T-helper 2 cell (primary cell): ENCODE measurements at places on chromosomes 3 and 15.
A peak's percentile ranks its signal among the peaks of the same experiment; 100 is the strongest.

GRCh38 chr3:112041321-112041720 is 6.8 kb downstream of the TMPRSS7 start:
- no peak for DNase-seq

DNA sequence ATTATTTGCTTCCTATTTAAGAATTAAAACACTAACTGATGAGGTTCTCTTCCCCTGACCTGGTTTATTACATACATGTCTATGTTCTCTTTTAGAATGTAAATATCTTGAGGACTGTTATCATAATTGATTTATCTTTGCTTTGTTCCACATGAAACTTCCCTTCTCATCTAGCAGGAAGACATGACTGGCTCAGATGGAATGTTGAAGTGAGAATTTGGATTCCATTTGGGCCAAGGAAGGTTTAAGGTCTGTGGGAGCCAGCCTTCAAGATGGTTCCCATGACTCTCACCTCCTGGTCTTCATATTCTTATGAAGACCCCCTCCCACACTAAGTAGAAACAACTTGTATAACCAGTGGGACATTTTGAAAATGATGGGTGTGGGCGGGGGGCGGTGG is 222.2 kb upstream of the GADL1 start:
- DNase-seq = no peak

GRCh38 chr3:33833408-33834095 is 35.1 kb downstream of the PDCD6IP start:
- no peak for DNase-seq

GRCh38 chr15:31444844-31445243 is 118.2 kb downstream of the KLF13 start:
- DNase-seq = no peak

- no peak for DNase-seq
Measured at GRCh38 chr3:143016321-143016972, 15.1 kb downstream of the U2SURP start.

DNA sequence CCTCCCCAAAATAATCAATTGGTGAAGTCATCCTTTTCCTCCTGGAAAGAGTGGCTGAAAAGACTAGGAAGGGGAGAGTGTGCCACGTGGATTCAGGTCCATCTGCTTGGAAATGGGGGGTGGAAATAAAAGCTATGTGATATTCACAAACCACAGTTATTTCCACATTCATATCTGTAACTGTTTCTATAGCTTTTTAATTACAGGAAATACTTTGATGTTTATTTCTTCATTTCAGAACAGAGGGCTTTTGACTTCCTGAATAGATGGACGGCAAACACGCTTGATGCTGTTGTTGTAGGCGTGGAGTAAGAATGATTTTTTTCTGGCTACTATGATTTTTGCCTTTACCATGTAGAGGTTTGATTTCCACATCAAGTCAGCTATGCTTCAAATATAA is 10.1 kb downstream of the AADACL2 start:
- no peak for DNase-seq

- no peak for DNase-seq
Measured at GRCh38 chr3:3560591-3561311, 238.5 kb upstream of the LRRN1 start.

DNA sequence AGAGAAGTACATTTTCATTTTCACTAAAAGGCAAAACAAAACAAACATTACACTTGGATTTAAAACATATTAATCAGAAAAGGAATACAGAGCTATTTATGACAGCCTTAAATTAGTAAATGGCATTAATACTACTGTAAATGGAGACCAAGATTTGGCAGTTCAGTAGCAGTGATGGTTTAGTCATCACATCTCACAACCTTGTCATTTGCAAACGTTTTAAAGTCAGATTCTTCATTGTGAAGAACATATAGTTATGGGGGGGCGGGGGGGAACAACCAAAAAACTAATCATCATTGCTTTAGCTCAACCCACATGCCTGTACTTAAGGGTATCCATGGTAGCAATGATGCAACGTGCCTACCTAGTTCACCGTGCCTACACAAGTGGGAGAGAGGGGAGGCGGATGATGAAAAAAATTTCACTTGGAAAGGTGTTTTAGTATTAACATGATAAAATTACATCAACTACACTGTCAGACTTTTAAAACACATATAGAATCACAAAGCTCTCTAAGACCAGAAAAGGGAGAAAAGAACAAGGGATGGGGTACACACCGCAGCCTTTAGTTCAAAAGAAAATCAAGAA is 40.1 kb downstream of the DLG1 start:
- no peak for DNase-seq

GRCh38 chr3:132964266-132964665 is 73.9 kb upstream of the TMEM108 start:
- DNase-seq = no peak

DNA sequence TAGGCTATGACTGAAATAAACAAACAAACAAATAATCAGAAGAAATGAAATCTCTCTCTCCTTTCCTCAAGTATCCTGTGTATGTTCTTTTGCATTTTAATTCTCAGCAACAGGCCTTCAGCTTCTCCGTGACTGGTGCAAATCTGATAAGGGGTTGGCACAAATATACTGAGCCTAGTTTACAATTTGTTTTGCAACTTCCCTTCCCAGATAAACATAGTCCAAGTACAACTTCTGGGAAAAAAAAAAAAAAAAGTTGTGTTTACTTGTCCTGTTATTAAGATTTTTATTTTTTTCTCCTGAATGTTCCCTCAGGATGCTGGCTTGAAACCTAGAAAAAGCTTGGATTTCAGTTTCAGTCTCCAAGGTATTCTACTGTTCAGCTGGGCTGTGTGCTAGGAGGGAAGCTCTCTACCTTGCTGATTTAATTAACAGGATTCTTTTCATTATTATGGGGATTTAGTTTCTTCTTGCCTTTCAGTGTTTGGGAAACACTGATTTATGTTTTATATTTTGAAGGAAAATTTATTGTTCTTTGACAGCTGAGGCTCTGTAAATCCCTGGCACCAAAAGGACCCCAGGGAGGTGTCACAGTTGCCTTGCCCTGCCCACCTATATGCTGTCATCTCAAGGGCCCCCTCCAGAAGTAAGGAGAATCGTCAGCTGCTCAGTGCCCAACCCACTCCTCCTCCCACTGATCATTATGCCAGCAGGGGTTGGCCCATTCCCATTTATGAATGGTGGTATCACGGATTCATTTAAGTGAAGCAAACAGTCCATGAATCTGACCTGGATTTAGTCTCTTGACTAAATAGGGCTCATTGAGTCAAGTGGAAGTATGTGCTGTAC is 185.2 kb downstream of the MEIS2 start:
- DNase-seq = no peak

- DNase-seq = peak; percentile 73
Measured at GRCh38 chr15:20356444-20356910, 185.1 kb downstream of the GOLGA6L6 start.

- peak; percentile 8 for DNase-seq
Measured at GRCh38 chr15:91942720-91943394, 89.3 kb downstream of the SLCO3A1 start.

- no peak for DNase-seq
Measured at GRCh38 chr3:100715176-100715575, 5.9 kb downstream of the TFG start.

- DNase-seq = no peak
Measured at GRCh38 chr15:83898361-83898760, 244.4 kb downstream of the ADAMTSL3 start.

- DNase-seq = no peak
Measured at GRCh38 chr3:134317106-134317947, 56.9 kb downstream of the AMOTL2 start.

DNA sequence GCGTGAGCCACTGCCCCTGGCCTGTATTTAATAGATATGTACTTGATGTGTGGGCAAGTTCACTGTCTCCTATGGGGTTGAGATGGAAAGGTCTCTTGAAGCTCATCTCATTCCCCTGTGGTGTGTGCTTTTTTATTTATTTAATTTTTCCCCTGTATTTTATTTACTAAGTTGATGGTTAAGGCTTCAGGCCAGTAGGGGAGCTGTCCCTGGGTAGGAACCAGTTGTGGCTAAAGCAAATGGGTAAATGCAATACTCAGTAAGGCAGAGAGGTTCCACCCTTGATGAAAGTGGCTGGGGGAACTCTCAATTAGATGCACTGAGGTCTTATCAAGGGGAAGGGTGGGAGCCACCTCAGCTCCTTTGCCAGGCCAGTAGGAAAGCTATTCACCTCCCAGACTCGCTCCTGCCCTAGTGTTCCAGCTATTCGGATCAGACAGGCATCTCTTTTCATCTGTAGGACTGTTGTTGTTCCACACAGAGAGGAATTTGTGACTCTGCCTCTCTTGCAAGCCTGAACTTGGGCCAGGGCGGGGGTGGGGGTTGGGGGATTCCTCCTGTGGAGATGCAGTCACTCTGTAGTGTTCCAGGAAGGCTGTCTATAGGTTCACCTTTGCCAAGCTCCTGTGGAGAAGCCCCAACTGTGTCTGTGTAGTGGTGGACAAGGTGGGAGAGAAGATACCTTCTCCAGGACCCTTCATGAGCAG is 26.1 kb downstream of the PCCB start:
- DNase-seq = no peak

DNA sequence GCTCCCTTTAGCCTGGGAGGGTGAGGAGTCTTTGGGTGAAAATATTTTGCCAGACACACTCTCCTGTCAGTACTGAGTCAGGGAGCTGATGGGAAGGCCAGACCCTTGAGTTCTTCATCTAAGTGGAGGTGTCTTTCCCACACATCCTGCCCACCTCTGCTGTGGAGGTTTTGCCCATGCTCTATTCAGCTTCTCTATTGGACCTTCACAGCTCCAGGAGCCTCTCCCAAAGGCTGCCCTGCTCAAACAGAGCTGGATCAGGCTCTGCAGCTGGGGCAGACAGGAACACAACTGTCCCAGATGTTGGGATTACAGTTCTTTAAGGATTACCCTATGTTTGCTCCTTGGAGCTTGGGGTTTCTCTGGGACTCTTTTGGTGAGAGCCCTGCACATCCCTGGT is 77.9 kb downstream of the SPSB4 start:
- DNase-seq = no peak

DNA sequence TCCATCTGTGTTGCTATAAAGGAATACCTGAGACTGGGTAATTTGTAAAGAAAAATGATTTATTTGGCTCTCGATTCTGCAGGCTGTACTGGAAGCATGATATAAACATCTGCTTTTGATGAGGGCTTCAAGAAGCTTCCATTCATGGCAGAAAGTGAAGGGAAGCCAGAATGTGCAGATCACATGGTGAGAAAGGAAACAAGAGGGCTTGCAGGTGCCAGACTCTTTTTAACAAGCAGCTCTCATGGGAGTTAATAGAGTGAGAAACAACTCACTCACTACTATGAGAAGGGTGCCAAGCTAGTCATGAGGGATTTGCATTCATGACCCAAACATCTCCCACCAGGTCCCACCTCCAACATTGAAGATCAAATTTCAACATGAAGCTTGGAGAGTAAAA is 247.2 kb downstream of the ZIC4 start:
- DNase-seq = no peak

GRCh38 chr3:42728056-42728455 is 25.5 kb upstream of the HHATL start:
- DNase-seq = no peak

DNA sequence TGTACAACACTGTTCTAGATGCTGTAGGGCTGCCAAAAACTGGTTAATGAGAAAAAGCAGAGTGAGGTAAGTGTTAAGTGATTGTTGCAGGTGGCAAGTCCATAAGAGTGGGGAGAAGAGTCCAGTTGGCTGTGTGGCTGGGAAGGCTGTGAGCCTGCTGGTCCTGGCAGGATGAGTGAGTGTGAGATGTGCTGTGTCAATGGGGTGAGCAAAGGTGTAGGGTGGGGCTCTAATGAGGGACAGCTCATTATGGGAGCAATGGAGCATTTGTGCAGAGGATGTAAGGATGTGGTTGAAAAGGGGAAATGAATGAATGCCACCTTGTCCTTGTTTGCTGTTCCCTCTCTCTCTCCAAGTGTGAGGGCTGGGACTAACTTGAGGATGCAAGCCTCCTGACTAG is 145.3 kb upstream of the ROPN1 start:
- no peak for DNase-seq

DNA sequence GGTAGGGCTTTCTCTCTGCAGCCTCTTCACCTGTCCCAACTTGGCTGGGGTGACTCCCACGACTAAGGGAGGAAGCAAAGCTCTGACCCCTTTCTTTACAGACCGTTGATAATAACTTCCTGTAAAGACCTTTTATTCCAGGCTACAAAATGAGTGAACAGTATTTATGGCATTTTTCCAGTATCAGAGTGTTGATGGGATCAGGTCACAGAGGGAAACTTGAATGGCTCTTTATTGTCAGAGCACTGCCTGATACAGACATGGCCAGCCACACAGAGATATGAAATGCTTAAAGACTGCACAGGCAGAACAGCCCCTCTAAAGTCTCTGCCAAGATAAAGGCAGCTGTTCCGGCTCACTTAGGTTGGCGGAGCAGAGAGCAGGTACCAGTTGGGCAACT is 1033.9 kb upstream of the NR2F2 start:
- DNase-seq = no peak

DNA sequence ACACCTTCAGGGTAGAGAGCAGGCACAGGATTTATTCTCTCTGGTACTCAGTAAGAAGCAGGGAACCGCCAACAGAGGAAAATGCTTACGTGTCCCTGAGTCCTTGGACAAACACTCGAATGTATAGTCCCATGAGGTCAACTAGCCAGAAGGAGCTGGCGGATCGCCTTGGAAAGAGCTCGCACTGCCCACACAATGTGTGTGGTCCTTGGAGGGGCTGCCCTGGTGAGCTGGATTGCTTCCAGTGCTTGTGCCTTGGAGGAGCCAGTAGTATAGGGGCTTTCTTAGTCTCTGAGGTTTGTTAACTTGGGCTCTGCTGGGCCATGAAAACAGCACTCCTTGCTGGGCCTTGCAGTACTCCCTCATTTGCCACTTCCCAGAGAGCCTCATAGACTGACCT is 40.7 kb upstream of the VILL start:
- no peak for DNase-seq

DNA sequence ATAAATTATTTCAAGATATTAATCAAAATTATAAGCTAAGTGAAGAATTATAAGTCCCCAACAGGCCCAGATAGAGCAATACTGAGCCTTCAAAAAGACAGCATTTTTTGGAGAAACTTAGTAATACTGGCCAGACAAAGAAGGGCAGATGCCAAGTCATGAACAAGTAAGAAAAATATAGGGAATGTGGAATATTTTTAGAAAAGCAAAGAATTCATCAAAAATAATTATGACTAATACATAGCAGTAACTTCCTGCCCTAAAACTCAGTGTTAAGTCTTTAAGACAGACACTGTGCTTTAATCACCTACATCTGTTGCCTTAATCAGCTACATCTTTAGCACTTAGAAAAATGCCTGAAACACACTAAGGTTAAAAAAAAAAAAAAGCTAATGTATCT is 31.2 kb downstream of the DPH6 start:
- no peak for DNase-seq
